ENCODE measurements at places on chromosomes 4 and X.

- DNase-seq: no peak
Measured at GRCh38 chr4:22014222-22014741, 65.7 kb upstream of the KCNIP4 start.

GRCh38 chr4:122728856-122729255 is 3.6 kb upstream of the BBS12 start:
- DNase-seq: no peak

GRCh38 chr4:127528302-127528701 is 104.5 kb upstream of the INTU start:
- no peak for DNase-seq

GRCh38 chrX:22686138-22686541 is 313.6 kb upstream of the DDX53 start:
- no peak for DNase-seq

- no peak for DNase-seq
Measured at GRCh38 chrX:133056341-133056740, 40.6 kb downstream of the USP26 start.

- DNase-seq: no peak
Measured at GRCh38 chr4:89123451-89123851, 12.1 kb downstream of the TIGD2 start.

- no peak for DNase-seq
Measured at GRCh38 chrX:122501652-122502051, 682.4 kb upstream of the GRIA3 start.

- DNase-seq: no peak
Measured at GRCh38 chrX:149650162-149650561, 18.6 kb upstream of the TMEM185A start.

GRCh38 chr4:53436251-53436650 is 58.8 kb downstream of the FIP1L1 start:
- DNase-seq: no peak

- DNase-seq: no peak
Measured at GRCh38 chr4:128388352-128388630, 100.7 kb upstream of the PGRMC2 start.

- no peak for DNase-seq
Measured at GRCh38 chr4:105992641-105993305, 97.5 kb downstream of the NPNT start.

GRCh38 chrX:151488677-151489076 is 74.8 kb upstream of the PASD1 start:
- no peak for DNase-seq

DNA sequence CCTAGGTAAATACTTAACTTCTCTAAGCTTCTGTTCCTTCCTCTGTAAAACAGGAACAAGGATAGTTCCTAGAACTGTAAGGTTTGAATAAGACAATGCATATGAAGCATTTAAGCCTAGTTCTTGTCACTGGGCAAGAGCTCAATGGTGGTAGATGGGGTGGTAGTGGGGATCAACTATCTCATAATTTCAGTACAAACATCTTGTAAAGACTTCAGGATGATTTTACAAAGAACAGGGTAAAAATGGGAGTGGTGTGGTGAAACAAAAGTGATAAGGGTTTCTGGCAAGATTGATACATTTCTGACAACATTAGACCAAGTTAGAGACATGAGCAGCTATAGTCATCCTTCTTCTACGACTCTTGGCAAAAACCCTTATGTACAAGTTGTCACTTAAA is 137.8 kb downstream of the SCFD2 start:
- DNase-seq: no peak

DNA sequence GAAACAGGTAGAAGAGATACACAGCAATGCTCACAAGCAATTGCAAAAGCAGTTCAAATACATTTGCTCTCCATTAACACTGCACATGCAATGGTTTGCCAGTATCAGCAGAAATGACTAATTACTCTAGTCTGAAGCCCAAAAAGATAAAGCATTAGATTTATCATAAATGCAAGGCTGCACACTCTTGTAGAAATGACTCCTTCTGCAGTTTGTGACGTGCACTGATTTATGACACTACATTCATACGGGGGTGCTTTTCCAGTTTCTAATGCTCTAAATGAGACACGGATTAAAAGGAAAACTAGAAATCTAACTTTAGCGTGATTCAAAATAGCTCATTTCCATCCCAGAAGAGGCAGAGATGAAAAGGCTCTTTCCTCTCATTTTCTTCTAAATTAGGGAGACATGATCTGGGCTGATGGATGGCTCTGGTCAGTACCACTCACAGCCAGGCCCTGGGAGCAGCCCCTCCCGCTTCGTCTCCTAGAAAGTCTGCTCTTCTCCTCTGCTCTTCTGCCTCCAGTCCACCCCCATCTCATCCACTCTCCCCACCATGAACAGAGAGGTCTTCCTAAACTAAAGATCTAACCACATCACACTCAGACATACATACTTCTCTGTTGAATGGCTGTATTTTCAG is 33.2 kb downstream of the PPP2R2C start:
- no peak for DNase-seq

GRCh38 chrX:72123471-72124185 is 8.1 kb downstream of the RTL5 start:
- DNase-seq: no peak

DNA sequence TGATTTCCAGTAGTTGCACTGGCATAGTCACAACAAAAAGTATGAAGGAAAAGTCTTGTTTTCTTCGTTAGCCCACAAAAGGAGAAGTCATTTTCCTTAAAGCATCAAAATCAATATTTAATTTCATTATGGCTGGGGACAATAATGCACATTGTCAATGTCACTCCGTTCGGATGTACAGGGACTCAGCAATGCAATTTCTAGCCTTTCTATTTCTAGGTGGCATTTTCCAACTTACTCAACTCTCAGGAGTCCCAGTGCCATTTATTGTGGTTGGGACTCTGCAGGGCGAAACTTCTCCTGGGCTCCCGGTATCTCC is 99.6 kb downstream of the CEP135 start:
- no peak for DNase-seq

Measured in RWPE2 (cell line).